ENCODE measurements at places on chromosomes 2 and 18.

- no peak for DNase-seq
These were observed 26.0 kb downstream of the PTPN2 start for GRCh38 chr18:12857991-12858544.

GRCh38 chr2:167237478-167237877 lies 349.2 kb downstream of the XIRP2 start:
- DNase-seq: no peak

- DNase-seq: no peak
These were observed 46.7 kb downstream of the LYPD6B start for GRCh38 chr2:149084924-149085795.

DNA sequence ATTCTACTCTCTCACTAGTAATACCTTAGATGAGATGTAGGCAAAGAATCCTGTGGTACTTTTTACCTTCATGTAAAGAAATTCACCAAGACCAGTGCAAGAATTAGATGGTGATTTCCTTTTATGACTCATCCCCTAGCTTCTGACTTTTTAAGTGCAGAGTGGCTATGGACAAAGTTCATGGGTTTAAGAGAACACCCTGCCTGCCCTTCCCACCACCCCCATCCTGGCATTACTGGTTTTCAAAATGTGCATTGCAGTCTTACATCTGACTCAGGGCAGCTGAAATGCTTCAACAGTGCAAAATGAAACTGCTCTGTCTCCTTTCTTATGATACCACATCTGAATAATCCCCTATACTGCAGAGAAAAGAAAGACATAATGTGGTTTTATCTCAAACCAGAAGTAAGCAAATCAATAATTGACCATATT lies 22.6 kb downstream of the MAIP1 start:
- DNase-seq: no peak

DNA sequence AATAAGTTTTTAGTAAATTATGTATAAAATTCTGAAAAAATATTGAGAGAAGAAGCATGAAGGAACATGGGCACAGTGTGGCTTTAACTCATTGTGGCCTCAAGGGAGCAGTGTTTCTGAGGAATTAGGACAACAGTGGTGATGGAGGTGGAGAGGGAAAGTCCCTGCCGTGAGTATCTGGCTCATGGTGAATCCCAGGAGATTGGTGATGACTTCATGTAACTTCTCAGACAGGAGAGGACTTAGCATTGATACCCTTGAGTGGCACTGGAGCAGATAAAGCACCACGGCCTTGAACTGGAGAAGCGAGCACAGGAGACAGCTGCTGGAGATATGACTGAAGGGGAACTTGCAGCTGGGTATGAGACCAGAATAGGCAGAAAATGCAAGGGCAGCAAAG lies 35.0 kb upstream of the LRP1B start:
- no peak for DNase-seq

DNA sequence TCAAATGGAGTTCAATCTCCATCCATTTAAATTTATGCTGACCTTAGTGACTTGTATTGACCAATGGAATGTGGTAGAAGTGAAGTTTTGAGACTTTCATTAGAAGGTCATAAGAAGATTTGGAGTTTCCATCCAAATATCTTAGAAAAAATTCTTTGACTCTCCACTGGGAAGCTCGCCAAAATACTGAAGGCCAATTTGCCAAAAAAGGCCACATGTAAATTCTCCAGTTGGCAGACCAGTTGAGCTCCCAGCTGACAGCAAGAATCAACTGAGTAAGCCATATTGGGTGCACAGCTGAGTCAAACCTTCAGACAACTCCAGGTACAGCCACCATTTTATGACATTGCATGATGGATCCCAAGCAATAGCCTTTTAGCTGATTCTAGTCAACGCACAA lies 228.3 kb upstream of the SETBP1 start:
- DNase-seq: no peak

DNA sequence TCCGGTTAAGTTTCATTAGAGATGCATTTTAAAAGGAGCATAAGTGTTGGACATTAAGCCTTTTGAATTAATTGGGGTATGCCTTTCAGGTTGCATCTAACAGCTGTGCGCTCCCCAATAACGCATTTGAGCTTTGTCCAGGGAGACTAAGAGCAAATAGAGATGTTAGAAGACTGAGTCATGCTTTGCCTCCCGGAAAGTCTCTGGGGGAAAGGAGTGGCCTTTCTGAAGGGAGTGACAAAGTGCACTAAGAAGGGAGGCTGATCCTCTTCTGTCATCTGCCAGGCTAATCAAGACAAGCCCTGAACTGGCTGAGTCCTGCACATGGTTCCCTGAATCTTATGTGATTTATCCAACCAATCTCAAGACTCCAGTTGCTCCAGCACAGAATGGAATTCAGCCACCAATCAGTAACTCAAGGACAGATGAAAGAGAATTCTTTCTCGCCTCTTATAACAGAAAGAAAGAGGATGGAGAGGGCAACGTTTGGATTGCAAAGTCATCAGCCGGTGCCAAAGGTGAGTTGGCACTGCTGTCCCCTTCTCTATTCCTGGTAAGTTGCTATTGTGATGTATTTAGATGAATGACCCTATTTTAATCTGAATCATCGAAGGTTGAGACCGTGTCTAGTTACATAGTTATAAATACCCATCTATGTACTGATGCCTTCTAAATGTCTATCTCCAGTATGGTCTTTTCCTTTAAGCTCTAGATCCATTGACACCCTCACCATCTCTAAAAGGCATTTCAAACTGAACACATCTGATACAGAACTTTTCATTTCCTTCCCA lies 12.1 kb downstream of the TTL start:
- DNase-seq: no peak

DNA sequence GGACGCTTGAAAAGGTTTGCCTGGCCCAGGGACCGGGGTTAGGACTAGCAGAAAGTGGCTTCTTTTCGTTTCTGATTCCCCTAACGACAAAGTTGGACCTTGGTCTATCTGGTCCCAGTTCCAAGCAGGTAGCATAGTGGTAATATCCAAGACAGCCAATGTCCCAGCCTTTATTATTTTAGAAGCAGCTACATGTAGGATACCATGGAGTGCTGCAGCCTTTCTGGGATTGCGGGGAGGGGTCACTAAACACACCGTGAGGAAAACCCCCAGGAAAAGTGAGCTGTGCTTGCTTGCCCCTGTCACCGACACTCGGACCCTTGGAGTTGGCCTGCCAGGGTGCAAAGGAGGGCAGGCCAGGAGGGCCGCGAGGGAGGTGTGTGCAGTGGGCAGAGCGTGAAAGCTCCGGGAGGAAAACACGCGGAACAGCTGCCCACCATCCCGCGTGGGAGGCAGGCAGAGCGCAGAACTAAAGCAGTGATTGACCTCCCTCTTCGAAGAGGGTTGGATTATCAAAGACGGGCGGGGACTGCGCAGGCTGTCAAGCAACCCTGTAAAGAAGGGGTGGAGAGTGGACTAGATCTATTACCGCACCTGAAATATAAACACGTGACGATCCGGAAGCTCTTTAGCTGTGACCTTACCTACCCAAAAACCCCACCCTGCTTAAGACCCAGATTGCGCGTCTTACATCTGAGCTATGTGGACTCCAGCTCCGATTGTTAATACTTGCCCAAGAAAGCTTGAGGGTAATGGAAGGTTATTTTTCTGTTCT lies 624 bp upstream of the MAP4K3 start:
- peak; percentile 11 for DNase-seq

DNA sequence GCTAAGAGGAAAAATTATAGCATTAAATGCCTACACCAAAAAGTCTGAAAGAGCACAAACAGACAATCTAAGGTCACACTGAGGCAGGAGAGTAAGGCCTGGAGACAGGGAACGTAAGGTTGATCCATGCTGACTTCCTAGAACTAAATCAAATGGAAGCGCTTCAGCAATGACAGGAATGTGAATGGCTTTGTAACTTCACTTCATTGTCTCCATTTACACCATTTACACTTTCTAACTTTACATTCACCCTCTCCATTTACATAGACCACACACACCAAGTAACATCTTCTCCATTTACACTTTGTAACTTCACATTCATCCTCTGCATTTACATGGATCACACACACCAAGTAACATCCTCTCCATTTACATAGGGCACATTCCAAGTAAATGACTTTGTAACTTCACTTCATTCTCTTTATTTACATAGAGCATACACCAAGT lies 103.1 kb upstream of the SPATS2L start:
- no peak for DNase-seq

DNA sequence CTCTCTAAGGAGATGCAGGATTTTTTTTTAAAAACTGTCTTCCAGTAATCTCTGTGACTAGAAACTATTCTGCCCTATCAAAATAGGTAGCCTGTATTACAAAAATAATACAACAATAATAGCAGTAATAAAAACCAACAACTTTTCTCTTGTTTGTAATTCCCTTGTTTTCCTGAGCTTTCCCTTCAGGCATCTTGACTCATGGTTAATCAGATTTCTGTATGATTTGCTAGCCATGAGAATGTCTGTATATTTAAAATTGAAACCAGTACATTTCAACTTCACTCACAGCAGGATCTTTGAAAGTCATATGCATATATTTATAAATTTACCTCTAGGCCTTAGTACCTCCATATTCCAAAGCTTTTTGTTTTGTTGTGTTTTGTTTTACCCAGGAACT lies 38.2 kb downstream of the SLC4A10 start:
- no peak for DNase-seq

DNA sequence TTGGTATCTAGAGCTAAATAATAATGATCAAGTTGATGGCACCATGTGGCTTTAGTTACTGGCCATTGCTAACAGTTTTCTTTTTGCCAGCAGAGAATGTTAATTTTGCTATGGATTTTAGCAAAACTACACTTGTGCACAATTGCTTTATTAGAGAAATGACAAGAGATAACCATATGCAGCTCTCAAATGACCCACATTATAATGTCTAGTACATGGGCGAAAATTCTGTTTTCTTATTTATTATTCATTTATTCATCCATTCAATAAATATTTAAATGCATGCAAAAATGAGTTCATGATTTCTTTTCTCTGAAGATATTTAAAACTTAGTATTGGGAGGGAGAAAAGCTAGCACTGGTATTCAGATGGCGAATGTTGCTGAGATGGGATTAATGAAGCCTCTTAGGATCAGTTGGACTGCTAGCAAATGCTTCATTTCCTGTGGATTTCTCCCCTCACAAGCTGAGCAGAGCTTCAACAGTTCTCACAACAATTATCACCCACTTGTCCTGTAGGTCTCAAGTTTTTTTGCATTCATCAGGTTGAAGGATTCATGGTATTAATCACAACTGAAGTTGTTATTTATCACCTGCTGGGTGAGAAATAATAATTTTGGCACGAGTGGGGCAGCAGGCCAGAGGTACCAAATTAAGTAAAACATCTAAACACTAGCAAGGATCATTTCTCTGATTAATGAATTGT lies 95.2 kb downstream of the MTX2 start:
- DNase-seq: no peak

GRCh38 chr2:168858146-168858545 lies 32.1 kb downstream of the SPC25 start:
- DNase-seq: no peak

DNA sequence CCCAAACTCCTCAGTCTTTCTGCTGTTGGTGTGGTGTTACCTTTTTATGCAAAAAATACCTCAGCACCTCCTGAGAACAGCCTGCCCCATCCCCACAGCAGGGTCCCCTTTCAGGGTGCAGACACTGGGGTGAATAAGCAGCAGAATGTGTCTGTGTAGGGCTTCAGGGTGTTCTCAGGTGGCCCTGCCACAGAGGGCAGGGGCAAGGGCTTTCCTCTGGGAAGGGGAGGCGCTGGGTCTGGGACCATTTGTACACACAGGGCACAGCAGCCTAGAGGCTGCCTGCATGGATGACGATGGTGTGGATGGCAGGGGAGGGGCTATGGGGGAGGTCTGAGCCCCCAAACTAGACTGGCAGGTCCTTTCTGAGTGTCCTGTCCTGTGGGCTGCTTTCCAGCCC lies 2.6 kb downstream of the HAAO start:
- DNase-seq: no peak

- no peak for DNase-seq
These were observed 65.1 kb upstream of the RPRM start for GRCh38 chr2:153543635-153544071.

DNA sequence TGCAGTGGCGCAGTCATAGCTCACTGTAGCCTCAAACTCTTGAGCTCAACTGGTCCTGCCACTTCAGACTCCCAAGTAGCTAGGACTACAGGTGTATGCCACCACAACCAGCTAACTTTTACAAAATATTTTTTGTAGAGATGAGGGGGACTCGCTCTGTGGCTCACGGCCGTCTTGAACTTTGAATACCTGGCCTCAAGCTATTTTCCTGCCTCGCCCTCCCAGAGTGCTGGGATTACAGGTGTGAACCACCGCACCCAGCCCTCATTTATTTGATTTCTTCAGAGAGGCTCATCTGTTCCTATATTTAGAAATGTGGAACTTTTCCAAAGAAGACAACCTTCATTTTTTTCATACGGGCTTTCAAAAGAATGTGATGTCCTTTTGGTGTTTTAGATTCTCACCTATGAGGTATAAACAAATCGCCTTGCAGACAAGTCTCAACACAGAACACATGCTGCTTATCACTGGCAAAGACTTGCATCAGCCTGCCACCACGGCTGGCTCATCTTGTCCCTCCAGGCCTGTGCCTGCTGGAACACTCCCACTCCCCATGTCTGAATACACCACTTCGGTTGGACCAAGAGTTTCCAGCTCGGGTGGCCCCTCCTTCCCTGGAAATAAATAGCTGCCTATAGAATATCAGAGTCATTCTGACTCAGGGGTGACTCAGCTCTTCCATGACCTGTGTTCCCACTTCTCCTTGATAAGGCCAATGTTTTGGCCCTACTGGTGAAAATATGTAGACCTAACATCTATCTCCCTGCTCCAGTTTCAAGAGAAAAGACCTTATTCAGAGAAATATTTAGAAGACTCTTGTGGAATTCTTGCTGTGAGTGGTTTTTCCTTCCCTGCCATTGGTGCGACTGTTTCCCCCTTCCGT lies 202.6 kb downstream of the TGIF1 start:
- DNase-seq: peak; percentile 60

DNA sequence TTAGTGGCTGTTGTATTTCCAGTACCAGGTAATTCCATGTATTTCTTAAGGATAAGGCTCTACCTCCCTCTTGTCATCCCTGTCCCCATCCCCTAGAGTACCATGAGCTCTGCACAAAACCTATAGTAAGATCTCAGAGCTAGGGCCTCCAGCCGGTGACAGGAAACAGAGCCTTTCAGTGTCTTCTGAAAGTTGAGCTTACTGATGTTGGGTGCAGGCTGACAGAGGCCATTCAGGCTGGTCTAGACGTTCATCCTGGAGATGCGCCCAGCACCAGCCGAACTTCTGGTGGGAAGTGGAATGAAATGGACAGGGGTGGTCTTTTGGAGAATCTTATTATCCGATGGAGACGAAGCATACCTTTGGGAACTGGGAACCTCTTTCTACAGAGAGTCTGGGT lies 16.7 kb upstream of the LYPD6B start:
- DNase-seq: no peak

- DNase-seq: no peak
These were observed 95.9 kb downstream of the SLC4A3 start for GRCh38 chr2:219723311-219723710.

GRCh38 chr2:12712881-12713280 lies 3.9 kb upstream of the TRIB2 start:
- DNase-seq: no peak

Measured in activated T-helper 9 cell treated with anti-CD3 and anti-CD28 coated beads, Interleukin-2, amount 50 U/mL, for 16 hours (primary cell).